ENCODE measurements at places on chromosomes 1 and 21.
A peak's percentile ranks its signal among the peaks of the same experiment; 100 is the strongest.

- DNase-seq: no peak
Observed at GRCh38 chr1:212683357-212683722, 16.3 kb downstream of the BATF3 start.

GRCh38 chr1:42915456-42915855 is 43.2 kb downstream of the SLC2A1 start:
- no peak for DNase-seq

- DNase-seq: no peak
Observed at GRCh38 chr21:42475036-42475435, 21.0 kb downstream of the RSPH1 start.

- no peak for DNase-seq
Observed at GRCh38 chr21:28810826-28811524, 181.7 kb downstream of the LTN1 start.

- DNase-seq: no peak
Observed at GRCh38 chr1:151146072-151146411, 389 bp downstream of the SEMA6C start.

GRCh38 chr1:232978091-232978634 is 27.8 kb downstream of the NTPCR start:
- no peak for DNase-seq

DNA sequence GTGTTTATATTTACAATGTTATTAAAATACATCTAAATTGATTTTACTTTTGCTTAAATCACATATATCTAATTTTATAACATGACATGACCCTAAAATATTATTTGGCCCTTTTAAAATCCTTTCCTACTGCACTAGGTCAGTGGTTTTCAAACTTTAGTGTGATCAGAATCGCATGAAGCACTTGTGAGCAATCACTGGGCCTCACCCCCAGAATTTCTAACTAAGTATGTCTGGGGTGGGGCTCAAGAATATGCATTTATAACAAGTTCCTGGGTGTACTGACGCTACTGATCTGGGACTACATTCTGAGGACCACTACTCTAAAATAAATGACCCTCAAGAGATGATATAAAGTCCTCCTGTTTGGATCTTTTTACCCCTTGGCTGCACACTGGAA is 8.8 kb downstream of the COL24A1 start:
- DNase-seq: no peak

DNA sequence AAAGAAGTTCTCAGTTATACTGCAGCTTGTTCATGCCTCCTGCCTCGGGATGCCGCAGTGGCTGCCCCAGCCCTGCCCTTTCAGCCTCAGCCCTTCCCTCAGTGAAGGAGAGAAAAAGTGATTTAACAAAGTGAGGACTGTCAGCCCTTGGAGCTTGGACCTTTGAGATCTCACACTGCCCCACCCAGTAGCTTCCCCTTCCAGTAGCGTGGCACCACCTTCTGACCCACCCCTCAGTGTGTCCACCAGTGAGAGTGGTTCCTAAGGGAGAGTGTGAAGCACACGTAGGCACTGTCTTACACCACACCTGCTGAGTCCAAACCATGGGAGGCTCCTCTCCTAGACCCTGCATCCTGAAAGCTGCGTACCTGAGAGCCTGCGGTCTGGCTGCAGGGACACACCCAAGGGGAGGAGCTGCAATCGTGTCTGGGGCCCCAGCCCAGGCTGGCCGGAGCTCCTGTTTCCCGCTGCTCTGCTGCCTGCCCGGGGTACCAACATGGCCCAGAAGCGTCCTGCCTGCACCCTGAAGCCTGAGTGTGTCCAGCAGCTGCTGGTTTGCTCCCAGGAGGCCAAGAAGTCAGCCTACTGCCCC is at the start of gene CDA:
TSS of gene CDA (plus strand) at position 464 of the 592 bp plus-strand sequence. CDS start at position 497, 33 bp downstream.
- DNase-seq: no peak

DNA sequence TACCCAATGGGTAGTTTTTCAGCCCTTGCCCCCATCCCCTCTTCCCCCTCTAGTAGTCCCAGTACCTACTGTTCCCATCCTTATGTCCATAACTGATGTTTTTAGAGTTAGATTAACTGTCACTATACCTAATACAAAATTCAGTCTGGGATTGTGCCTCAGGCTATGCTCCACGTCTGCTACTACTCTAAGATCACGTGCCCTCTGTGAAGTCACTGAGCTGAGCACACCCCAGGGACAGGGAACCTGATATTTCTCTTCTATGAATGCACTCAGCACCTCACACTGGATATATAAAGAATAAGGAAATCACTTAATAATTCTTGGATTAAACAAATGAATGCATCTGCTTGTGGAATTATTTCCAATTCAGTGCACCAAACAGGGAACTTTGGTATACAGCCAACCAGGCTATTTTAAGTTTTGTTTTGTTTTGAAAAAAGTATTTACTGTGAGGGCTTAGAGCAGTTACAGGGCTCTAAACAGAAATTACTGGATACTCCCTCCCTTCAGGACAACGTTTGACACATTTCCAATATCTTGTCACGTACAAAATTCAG is 307.9 kb downstream of the SMYD3 start:
- DNase-seq: no peak

DNA sequence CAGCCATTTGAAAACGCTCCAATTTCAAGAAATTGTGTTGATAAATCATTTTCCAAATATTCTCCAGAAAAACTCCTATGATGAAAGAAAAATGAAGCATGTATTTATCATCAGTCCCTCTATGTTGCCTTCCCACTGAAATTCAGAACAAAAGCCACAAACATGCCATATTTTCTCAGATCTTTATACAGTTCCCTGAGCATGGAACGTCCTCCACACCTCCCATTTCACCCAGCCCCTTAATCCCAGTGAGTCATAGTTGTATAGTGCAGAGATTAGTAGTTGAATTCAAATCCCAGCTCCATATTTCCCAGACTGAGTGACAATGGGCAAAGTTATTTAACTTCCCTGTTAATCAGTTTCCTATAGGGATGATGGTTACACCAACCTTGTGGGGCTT is 20.6 kb upstream of the NPL start:
- no peak for DNase-seq

- no peak for DNase-seq
Observed at GRCh38 chr1:242402956-242403355, 121.5 kb downstream of the PLD5 start.

GRCh38 chr1:8866173-8866791 is 12.2 kb downstream of the ENO1 start:
- no peak for DNase-seq

GRCh38 chr1:206081856-206082255 is 28.9 kb downstream of the RHEX start:
- DNase-seq: no peak

- no peak for DNase-seq
Observed at GRCh38 chr1:233540816-233541215, 73.1 kb upstream of the KCNK1 start.

- DNase-seq: no peak
Observed at GRCh38 chr1:86753700-86754099, 49.3 kb downstream of the SH3GLB1 start.

DNA sequence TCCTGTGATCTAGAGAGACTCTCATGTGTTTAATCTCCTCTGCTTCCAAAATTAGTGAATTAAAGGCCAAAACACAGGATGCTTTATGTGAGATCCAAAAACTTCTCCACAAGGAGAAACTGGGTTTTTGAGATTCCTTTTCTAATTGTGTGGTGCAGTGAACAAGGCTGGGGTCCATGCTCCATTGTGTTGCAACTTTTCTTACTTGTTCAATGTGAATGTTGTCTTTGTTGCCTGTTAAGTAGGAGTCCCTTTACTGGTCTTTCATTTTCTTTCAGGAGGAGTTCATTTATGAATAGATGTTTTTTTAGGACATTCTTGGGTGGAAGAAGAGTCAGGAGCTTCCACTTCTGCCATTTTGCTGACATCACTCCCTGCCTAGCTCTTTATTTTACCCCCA is 40.6 kb upstream of the CFHR3 start:
- no peak for DNase-seq

- DNase-seq: no peak
Observed at GRCh38 chr1:105100102-105100501, 1350.4 kb downstream of the AMY1C start.

- peak; percentile 65 for DNase-seq
Observed at GRCh38 chr1:174938281-174939007, 61.3 kb upstream of the CACYBP start.

- DNase-seq: no peak
Observed at GRCh38 chr1:243213045-243213787, 41.9 kb downstream of the CEP170 start.

- DNase-seq: no peak
Observed at GRCh38 chr1:25760871-25761270, 39.1 kb upstream of the SELENON start.

GRCh38 chr1:185427264-185427663 is 110.2 kb upstream of the IVNS1ABP start:
- DNase-seq: no peak
